ENCODE measurements at places on chromosomes 7 and 10. TPM values are rescaled to one million over a fixed set of nuclear protein-coding genes. Genes with fewer than 3 reads are reported as not detected.

Gene CAMK2B
- total RNA-seq = not detected

Gene FAM25G
- total RNA-seq = not detected

Gene MRC1
- 0.60 TPM for total RNA-seq

Gene ZNF736
- total RNA-seq = 28.8 TPM

Gene PLPP4
- total RNA-seq = not detected

Gene FEZF1
- not detected for total RNA-seq

Gene SNCG
- total RNA-seq = 0.41 TPM

Gene GFRA1
- total RNA-seq = 0.03 TPM

Gene TMEM236
- total RNA-seq = 0.08 TPM

Gene NODAL
- not detected for total RNA-seq

Gene FZD8
- total RNA-seq = 1.8 TPM

Gene ADAM22
- 2.9 TPM for total RNA-seq

Gene SLIT1
- 0.56 TPM for total RNA-seq

Gene OIT3
- total RNA-seq = not detected

Gene ANAPC16
- 106 TPM for total RNA-seq

Gene FAM25C
- total RNA-seq = not detected

Gene RELN
- total RNA-seq = not detected

Gene LIPM
- total RNA-seq = not detected

Gene EPHB6
- total RNA-seq = 62.3 TPM

Gene EGFR
- not detected for total RNA-seq

Gene SBDS
- total RNA-seq = 62.8 TPM

Gene PKD2L1
- total RNA-seq = not detected

Gene CADPS2
- 0.28 TPM for total RNA-seq

Gene ITIH2
- total RNA-seq = 0.72 TPM
